SJSA1 (cell line): ENCODE measurements at places on chromosomes 4 and X. TPM values are rescaled to one million over a fixed set of nuclear protein-coding genes. Genes with fewer than 3 reads are reported as not detected.

DNA sequence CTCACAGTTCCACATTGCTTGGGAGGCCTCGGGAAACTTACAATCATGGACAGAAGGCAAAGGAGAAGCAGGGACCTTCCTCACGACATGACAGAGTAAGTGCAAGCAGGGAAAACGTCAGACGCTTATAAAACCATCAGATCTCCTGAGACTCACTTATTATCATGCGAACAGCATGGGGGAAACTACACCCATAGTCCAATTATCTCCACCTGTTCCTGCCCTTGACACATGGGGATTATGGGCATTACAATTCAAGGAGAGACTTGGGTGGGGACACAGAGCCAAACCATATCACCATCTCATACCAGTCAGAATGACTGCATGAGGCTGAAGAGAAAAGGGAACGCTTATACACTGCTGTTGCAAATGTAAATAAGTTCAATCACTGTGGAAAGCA is 1066.9 kb upstream of the PCDH7 start:
- no peak for DNase-seq

DNA sequence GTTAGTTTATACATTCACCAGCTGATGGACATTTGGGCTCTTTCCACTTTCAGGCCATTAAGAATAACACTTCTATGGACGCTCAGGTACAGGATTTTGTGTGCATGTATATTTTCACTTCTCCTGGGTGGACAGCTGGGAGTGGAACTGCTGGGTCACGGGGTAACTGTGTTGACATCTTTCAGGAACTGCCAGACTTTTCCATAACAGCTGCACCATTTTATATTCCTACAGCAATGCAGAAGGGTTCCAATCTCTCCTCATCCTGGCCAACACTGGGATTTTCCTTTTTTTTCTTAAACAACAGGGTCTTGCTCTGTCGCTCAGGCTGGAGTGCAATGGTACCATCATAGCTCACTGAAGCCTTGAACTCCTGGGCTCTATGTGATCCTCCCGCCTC is 11.9 kb downstream of the HAUS7 start:
- no peak for DNase-seq

DNA sequence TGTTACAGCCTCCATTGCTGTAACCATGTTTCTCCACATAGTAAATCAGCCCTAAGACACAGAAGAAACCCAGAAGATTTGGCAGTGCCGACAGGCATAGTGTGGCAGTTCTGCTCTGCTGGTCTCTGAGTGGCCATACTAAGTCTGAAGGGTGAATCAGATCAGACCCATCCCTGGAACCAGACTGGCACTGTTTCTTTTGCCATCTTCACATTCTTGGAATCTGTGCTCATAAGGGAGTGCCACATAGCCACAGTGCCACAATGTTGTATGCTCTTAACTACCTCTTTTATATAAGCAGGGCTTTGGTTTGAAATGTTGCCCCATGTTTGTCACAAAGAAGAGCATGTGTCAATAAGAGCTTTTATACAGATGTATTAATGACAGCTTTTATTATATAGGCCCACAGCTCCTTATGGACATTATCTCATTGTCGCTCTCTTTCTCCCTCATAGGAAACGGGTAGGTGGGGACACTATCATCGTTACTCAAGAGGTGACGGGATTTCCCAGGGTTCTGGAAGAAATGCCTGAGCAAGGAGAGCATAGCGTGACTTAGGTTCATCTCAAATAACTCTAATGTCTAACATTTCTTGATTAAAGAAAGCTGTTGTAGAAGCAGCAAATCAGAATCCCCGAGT is 128.2 kb downstream of the CBR4 start:
- DNase-seq: no peak

DNA sequence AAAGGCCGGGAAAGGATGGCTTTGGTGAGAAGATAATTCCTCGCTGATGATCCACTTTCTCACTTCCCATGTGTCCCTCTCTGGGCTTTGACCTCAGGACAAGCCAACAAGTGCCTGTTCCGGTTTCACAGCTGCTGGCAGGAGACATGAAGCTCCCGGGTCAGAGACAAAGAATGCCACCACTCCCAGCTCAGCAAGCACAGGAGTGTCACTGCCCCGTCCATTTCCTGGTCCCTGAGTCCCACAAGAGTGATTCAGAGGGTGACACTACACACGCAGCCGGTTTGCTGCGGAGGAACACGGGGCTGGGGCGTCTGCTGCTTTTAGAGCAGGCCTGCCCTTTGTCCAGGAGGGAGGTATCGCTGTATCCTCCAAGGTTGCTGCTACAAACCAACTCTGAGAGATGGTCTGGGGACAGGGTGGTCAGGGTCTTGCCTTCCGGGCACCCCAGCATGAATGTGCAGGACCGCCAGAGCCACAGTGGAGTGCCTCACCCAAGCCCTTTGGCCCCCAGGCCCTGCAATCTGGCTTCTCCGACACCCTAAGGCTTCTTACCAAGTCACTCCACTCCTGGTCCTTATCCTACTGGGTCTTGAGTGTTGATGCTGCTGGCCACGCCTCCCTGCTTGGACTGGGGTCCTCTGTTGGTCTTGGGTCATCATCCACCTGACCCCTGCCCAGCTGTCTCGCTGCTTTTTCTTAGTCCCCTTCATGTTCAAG is 49.5 kb downstream of the CPZ start:
- DNase-seq: no peak

DNA sequence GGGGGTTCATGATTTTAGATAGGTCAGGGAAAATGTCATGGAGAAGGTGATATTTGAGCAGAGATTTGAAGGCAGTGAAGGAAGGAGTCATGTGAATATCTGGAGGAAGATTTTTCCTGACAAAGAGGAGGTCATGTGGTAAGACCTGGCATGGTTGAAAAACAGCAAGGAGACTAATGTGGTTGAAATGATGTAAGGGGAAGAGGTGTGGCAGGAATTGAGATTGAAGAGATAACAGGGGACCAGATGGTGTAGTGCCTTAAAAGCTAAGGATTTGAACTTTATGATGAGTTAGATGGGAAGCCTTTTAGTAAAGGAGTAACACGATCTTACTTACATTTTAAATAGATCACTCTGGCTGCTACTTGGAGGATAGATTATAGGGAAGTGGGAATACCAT is 210.9 kb downstream of the RTL9 start:
- DNase-seq: no peak

- peak; percentile 95 for DNase-seq
Observed at GRCh38 chr4:139177869-139178619, 1.0 kb upstream of the ELF2 start.

DNA sequence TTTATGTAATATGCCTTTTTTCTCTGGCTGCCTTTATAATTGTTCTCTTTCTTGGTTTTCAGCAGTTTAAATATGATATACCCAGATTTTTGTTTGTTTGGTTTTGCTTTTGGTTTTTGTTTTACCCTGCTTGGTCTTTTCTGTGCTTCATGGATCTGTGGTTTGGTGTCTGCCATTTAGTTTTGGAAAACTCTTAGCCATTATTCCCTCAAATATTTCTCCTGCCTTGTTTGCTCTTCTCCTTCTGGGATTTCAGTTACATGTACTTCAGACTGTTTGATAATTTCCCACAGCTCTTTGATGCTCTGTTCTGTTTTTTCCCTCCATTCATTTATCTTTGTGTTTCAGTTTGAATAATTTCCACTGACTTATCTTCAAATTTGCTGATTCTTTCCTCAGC is 223.1 kb upstream of the BCOR start:
- no peak for DNase-seq

- peak; percentile 30 for DNase-seq
Observed at GRCh38 chrX:14032406-14032805, 2.7 kb upstream of the GEMIN8 start.

- DNase-seq: no peak
Observed at GRCh38 chr4:186190581-186191199, 677 bp upstream of the CYP4V2 start.

DNA sequence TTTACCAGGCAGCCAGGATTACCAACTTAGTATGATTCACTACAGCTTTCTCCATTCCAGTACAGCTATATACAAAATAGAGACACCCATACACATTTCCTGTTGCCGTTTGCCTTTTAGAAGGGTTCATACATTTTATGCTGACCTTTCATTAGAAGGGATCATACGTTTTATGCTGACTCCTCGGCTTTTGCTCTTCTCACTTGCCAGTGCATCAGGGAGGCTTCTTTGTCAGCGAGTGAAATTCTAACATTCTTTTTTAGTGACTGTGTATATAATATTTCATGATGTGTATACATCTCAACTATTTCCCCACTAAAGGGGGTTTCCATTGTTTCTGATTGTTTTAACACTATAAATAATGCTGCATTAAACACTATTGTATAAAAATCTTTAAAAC is 552.6 kb downstream of the TRIML1 start:
- DNase-seq: no peak

DNA sequence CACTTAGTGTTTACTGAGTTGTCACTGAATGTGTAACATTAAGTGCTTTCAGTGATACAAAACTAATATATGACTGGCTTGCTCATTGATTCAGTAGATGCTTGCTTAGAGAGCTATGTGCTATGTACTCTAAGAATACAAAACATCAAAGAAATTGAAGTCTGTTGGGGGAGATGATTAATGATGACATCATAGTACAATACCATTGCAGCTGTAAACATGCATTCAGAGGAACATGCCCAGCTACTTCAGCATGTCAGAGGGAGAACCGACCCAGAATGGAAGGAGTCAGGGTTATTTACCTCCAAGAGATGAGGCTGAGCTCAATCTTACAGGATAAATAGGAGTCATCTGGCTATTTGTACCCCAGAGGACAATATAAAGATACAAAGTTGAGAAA is 290.8 kb downstream of the TENM3 start:
- DNase-seq: no peak

DNA sequence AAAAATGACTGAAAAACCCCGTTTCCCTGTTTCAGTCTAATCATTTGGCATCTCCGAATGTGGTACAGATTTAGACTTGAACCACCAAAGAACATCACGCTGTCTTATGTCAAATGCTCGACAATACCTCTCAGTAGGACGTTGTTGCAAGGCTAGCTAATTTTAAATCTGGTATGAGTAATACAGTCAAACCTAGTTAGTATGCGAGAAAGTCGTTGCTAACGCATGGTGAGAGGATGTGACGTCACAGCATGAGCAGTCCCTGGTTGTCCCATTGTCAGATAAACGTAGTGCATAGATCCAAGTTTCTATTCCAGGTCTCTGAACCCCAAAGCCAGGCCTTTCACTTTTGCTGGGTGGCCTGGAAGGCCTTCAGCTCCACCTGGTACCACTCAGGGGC is 44.7 kb downstream of the SETD7 start:
- no peak for DNase-seq

DNA sequence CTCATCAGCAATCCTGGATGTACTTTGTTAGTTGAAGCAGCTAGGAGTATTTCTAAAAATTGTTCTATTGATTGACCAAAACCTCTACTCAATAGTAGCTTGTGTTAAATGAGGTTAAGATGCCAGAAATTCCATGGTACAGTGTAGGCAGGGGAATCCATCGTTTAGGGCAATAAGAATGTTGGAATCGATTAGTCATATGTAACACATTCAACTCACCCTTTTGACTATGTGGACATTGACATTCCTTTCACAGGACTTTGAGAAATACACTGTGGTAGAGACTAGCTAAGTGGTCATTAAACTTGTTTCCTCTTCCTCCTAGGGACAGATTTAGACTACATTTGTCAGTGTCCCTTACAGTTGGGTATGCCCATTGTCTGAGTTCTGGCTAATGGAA is 40.2 kb downstream of the KDM5C start:
- DNase-seq: no peak

DNA sequence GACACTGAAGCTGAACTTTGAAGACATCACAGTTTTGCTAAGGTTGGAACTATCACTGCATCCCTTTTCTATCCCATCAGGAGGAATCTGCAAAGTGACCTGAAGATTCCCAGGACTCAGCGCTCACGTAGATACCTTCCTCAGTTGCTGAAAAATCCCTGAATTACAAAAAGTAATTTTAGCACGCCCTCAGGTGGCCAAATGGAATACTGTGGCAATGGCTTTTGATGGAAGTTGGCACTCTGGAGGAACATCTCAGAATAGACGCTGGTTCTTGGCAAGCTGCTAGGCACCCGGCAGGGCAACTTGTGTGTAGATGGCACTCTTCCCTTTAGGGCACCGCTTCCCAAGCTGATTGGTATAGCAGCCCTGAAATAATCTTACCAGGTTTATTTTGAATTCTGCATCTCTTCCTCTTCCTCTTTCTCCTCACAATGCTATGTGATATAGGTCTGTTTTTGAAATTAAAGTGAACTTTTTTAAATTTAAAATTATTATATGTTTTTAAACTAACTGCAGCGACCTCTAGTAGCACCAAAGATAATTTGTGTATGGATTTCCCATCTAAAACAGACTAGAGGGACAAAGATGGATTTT is 16.3 kb upstream of the ESX1 start:
- no peak for DNase-seq

- DNase-seq: no peak
Observed at GRCh38 chr4:8898419-8898818, 26.8 kb upstream of the HMX1 start.

DNA sequence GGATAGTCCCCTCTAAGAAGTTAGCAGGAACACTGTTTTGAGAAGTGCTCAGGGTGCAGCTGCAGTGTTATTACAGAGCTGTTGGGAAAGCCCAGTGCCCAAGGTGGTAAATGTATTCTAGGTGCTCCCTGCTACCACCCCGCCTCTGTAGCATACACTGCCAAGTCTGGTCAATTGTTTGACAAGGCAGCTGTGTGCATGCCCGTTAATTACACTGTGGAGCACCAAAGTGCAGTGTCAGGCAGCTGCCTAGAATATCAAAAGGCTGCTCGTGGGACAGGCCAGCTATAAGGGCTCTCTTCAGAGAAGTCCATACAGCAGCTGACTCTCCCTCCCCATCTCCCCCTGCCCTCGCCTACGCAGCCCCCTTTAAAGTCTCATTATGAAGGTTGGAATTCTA is 99.9 kb upstream of the KLHL13 start:
- DNase-seq: no peak

- no peak for DNase-seq
Observed at GRCh38 chr4:48041535-48042137, 25.1 kb downstream of the NIPAL1 start.

DNA sequence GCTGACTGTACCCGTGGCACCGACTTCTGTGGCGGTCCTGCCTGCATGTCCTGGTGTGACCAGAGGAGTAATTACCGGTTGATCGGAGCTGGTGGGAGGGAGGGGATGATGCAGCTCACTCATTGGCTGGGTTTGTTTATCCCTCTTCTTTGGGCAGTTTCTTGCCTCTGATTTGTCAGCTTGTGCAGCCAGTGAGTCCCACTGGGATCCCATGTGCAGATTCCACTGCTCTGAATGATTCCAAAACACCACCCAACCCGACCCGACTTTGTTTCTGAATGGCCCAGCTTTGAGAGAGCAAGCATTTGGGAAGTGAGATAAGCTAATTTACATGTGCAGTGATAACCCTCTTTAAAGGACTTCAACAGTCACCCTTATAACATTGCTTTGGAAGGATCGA is 13.8 kb downstream of the FHDC1 start:
- DNase-seq: no peak

DNA sequence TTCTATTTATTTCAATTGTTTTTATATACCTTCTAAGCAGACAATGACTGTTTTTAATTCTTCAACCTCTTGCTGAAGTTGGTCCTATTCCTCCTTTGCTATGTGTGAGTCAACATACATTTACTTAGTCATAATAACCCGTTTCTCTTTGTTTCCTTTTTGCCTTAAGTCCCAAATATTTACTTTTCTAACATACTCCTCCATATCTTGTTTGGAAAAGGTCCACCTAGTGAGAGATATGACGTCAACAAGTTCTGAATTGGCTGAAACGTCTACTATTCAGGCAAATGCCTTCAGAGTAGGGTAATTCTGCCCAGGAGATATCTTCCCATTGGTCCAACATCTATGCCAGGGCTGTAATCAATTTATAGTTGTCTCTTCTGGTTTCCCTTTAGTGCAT is 179.3 kb upstream of the GEMIN8 start:
- no peak for DNase-seq

ADGRA3 gene
- 6.8 and 9.4 TPM in 2 replicates for total RNA-seq

DHRSX gene
- total RNA-seq: 19.3 and 23.9 TPM in 2 replicates

ZGRF1 gene
- 18.3 and 22.3 TPM in 2 replicates for total RNA-seq

PPP1R3F gene
- total RNA-seq: 6.5 and 6.8 TPM in 2 replicates

XAGE1B gene
- not detected in 2 replicates for total RNA-seq
